ENCODE measurements at places on chromosomes 7 and 10. TPM values are rescaled to one million over a fixed set of nuclear protein-coding genes. Genes with fewer than 3 reads are reported as not detected.

The GPR26 gene
- total RNA-seq = not detected

The KCNIP2 gene
- 3.7 TPM for total RNA-seq

The MCM10 gene
- 0.38 TPM for total RNA-seq

The TAS2R4 gene
- total RNA-seq = 2.0 TPM

The OPN4 gene
- total RNA-seq = not detected

The ABCA13 gene
- 2.2 TPM for total RNA-seq

The IFIT1B gene
- total RNA-seq = not detected

The ZP3 gene
- total RNA-seq = not detected

The CUBN gene
- 2.2 TPM for total RNA-seq

The LMOD2 gene
- total RNA-seq = not detected

The VAX1 gene
- total RNA-seq = not detected

The PSD gene
- total RNA-seq = 5.3 TPM

The SFRP4 gene
- 4.8 TPM for total RNA-seq

The NUTM2D gene
- 6.8 TPM for total RNA-seq

The EVX1 gene
- total RNA-seq = not detected

The PODXL gene
- total RNA-seq = 116 TPM

The UTF1 gene
- total RNA-seq = not detected

The TCF7L2 gene
- 71.2 TPM for total RNA-seq

The GPR22 gene
- not detected for total RNA-seq

The GAD2 gene
- not detected for total RNA-seq

The PLEKHS1 gene
- total RNA-seq = 7.0 TPM

The ARHGAP22 gene
- 9.6 TPM for total RNA-seq

The HHEX gene
- 19.5 TPM for total RNA-seq
